ENCODE measurements at places on chromosomes 16 and 17.

DNA sequence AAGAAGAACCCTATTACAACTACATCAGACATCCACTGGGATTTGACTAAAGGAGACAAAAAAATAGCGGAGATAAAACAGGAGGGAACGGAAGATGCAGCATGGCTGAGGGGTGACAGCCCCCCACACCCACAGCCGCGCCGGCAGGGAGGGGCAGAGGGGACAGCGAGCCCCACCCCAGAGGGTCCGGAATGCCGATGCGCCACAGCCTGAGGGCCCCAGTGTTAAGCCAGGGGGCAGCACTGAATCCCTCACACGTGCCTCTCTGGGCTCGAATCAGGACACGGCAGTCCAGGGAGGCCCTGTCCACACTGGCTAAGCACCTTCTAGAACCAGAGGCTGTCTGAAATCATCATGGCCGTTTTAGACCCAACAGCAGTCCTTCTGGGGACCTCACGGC lies 18.8 kb downstream of the MAP1LC3B start:
- DNase-seq = peak; percentile 7

- DNase-seq = peak; percentile 65
Observed at GRCh38 chr16:3458278-3458851, 14.9 kb downstream of the NAA60 start.

DNA sequence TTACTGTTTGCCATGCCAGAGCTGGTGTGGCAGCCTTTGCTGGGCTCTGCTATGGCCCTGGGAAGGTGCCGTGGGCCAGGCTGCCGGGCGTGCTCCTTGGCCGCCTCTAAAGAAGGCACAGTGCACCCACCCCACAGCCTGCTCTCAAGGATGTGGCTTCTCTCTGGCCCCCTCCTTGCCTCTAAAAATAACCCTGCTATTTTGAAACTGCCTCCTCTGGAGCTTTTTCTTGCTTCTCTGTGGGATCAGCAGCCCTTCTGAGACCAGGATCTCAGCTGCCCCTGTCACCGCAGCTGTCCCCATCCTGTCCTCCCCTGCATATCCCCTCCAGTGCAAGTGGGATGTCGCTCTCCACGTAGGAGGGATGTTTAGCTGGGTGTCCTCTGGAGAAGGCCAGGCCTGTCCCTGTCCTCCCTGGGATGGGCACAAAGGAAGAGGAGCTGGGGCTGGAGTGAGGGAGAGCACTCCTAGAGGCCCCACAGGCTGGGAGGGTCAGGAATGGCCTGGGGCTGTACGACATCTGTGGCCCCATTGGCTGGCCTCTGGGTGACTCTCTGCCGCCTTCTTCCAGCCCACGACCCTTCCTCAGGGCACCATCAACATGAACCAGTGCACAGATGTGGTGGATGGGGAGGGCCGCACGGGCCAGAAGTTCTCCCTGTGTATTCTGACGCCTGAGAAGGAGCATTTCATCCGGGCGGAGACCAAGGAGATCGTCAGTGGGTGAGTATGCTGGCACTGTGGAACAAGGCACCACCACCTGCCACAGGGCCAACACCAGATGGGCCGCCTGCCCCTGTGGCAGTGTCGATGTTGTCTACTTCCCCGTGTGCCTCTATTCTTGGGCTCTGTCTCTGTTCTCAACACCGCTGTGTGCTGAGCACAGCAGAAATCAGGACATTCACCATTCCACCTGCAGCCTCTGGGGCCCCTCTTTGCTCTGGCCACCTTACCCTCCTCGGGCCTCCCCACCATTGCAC lies 79.7 kb downstream of the PLD6 start:
- no peak for DNase-seq

DNA sequence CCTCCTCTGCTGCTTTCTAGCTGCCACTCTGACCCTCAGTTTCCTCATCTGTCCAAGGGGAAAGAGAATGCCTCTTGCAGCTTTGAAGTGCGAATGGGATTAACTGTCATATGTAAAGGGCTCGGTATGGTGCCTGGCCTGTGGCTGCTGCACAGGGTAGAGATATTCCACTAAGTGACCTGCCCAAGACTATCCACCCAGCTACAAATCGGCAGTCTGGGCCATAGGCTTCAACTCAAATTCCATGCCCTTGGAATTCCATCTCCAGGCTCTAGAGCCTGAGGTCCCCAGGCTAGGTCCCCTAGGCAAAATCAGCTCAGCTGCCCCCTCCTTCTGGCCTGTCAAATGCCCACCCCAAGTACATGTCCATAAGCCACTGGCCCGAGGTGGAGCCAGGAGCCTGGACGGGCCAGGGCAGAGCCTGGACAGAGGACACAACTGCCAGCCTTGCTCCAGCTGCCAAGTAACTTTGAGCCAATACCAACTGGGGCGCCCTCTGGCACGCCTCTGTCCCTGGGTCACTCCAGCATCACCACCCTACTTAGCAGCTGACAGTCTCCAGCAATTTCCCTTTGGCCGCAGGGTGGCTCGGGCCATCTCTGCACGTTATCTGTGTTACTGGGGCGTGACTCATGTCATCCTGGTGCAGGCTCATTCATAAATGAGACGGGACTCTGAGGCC lies 57.2 kb downstream of the SDK2 start:
- DNase-seq = no peak

DNA sequence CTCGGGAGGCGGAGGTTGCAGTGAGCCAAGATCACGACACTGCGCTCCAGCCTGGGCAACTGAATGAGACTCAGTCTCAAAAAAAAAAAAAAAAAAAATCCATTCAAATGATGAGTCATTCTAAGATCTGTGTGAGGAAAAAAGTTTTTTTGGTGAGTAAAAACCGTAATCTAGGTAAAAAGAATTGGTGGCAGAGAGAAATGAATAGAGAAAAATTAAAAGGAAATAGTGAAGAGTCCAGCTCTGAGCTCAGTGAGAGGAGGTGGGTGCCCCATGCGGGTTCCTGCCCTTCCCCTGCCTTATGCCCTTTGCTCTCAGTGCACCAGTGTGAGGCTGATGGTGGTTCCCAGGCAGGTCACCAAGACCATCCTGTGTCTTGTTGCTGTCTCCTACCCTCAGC lies 20.9 kb downstream of the GAN start:
- no peak for DNase-seq

DNA sequence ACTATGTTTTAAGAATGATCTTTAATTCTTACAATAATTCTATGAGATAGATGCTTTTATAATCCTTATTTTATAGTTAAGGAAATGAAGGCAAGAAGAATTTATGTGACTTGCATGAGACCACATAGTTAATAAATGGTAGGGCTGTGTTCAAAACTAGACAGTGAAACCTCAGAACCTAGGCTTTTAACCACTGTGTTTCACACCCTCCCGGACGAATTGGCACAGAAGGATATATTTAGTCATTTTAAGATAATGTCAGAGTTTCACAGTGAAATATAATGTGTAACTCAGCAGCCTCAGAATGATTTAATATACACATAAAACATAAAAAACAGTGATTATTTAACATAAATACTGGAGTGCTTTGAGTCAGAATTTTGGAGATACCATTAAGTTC lies 57.0 kb downstream of the NSRP1 start:
- no peak for DNase-seq

- peak; percentile 82 for DNase-seq
Observed at GRCh38 chr17:10513299-10514067, 4.9 kb downstream of the MYH1 start.

- no peak for DNase-seq
Observed at GRCh38 chr17:72429066-72429638, 308.3 kb downstream of the SOX9 start.

GRCh38 chr16:31698901-31699300 lies 171.2 kb downstream of the AHSP start:
- peak; percentile 1 for DNase-seq

DNA sequence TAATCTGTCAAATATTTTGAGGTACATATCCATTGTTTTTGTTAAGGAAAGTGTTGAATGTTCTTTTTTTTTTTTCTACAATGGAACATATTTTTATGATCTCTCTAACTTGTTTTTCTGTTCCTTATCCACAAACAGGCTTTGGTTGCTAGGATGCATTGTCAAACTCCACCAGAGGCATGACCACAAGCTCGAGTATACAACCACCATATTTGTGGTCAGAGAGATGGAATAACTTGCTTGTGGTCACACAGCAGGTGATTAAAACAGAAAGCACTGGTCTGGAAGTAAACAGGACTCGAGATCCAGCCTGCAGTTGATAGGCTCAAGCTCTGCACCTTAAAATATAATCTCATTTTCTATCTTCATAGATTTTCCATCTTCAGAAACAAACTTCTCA lies 105.8 kb upstream of the ADAMTS18 start:
- peak; percentile 73 for DNase-seq

- peak; percentile 50 for DNase-seq
Observed at GRCh38 chr17:36705874-36706731, 104.7 kb downstream of the MRM1 start.

GRCh38 chr17:80112471-80113032 lies 11.2 kb downstream of the GAA start:
- DNase-seq = no peak

DNA sequence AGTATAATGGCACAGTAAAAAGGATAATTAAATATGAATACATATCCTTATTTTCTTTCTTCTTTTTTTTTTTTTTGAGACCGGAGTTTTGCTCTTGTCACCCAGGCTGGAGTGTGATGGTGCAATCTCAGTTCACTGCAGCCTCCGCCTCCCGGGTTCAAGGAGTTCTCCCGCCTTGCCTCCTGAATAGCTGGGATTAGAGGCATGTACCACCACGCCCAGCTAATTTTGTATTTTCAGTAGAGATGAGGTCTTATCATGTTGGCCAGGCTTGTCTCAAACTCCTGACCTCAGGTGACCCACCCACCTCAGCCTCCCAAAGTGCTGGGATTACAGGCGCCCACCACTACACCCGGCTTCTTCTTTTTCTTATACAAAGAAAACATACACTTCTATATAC lies 12.0 kb downstream of the GABARAPL2 start:
- DNase-seq = no peak

DNA sequence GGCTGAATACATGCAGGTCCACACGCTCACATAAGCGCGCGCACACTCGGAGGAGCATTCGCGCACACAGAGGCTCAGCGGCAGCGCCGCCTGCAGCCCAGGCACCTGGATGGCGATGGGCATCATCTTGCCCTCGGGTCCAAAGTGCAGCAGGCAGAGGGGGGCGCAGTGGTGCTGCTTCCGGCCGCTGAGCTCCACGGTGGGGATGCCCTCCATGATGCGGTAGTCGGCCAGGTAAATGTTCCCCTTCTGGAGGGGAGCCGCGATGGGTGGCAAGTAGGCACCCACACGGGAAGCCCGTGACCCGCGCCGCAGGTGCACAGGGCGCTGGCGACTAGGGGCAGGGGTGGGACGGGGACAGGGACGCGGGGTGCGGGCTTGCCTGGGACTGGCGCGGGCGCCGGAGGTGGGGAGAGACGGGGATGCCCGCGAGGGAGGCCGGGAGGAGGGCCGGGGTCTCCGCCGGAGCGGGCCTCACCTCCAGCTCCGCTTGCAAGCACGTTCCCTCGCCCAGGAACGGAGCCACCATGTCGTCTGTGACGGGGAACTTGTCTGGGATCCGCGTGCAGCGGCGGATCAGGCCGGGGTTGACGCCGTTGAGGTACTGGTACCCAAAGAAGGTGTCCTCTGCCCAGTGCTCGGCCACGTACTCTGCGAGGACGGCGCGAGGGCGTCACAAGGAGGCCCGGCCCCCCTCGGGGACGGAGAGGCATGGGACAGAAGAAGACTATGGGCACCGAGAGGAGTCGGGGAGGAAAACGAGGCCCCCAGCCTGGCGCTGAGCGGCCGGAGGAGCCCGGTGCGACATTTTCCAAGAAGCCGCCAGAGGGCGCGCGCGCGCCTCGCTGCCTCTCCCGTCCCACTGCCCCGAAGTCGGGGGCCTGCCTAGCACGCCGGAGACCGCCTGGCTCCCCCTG lies 8.0 kb downstream of the ALOX12B start:
- peak; percentile 92 for DNase-seq

DNA sequence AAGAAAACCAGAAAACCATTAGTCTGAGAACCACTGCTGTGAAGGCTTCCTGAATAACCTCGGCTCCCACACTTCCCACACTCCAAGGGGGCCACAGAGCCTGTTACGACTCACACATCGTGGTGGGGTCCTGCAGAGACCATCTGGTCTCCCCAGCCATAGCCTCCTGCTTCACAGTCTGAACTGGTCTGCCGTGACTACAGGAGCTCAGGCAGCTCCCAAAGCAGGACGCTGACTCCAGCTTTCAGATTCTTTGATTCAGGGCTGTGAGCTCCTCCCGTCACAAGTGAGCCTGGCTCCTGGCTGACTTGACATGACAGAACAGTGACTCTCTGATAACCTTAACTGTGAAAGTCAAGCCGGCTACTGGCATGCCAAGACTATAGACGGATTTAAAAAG lies 37.8 kb downstream of the CYB5D2 start:
- no peak for DNase-seq

GRCh38 chr16:58127033-58127556 lies 2.1 kb downstream of the CFAP20 start:
- DNase-seq = peak; percentile 28

DNA sequence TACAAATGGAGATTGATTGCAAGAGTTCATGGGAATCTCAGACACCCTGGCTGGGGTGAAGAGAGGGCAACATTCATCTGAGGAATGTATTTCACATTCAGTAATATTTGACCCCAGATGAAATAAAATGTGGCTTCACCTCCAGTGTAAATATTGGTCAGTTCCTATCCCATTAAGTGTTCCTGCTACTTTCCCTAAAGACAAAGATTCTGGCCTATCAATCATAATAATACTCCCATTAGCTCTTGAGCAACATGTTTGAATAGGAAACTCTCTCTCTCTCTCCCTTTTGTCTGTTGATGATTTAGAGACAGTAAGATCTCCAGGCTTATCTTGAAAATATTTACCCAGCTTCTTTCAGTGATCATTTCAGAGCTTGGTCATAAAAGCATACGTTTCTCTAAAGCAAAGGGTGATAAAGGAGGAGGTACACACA lies 70.1 kb downstream of the KCNJ2 start:
- no peak for DNase-seq

- DNase-seq = no peak
Observed at GRCh38 chr17:72165192-72165866, 44.5 kb downstream of the SOX9 start.

DNA sequence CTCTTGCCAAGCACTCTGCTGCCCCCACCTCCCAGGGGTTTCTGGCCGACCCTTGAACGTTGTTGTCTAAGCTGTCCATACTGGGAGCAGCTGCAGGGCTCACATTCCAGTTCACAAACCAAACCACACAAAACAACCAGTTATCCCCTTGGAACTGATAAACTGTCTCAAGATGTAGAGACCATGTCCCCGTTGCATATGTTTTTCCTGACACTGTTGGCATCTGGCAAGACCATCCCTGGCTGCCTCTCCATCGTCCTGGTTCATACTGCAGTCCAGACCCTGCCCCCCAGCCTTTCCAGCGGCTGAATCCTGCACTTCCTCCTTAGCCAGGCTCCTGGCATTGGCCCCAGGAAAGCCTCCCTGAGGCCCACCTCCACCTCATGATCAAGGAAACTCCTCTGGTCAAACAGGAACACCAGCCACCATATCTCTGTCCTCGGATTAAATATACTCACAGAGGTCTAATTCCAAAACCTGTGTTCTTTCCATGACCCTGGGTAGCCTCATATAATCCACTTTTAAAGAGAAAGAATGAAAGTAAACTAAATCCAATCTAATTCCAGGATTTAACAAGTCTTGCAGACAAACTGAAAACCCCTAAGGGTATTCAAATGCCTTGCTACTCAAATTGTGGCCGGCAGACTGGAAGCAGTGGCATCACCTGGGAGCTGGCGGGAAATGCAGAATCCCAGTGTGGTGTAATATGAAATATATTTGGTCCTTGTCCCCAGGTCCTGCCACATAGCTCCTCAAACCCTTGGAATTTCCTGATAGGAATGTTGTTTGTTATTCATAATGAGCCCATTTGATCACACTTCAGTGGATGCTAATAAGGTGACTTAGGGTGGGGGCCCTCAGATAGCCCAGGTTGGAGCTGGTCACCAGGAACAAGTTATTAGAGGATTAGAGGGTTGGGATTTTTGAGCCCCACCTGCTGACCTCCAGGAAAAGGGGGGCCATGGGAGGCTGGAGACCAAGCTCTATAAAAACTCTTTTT lies 14.2 kb downstream of the GAS7 start:
- no peak for DNase-seq

All from AG20443 (cell line).